ACHN (cell line): ENCODE measurements at places on chromosomes 12 and 14.

DNA sequence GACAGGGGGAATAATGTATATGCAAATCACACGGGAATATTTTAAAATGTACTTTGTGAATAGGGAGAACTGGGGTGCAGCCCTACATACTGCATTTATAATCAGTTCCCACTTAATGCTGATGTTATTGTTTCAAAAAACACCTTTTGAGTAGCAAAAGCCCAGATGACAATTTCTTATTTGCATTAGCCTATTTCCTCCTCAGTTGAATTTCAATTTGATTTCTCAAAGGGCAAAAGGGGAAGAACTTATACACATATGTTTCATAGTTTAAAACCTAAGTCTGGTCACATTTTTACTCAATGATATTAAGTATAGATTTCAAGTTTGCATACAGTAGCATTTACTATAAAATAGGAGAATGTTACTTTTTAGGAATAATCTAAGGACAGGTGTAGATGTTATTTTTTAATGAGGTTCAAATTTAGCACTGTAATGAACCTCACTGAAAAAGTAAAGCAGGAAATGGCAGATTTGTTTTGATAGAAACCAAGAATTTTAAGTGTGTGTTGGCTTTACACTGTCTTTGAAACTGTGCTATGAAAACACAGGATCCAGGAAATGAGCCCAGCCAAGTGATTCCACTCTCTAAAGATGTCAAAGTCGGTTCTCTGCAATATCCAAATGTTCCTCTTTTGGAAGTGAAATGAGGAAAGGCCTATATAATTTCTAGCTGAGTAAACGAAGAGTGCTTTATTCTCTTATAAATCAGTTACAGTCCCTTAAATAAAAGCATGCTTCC lies 367.4 kb downstream of the BTG1 start:
- DNase-seq: no peak

DNA sequence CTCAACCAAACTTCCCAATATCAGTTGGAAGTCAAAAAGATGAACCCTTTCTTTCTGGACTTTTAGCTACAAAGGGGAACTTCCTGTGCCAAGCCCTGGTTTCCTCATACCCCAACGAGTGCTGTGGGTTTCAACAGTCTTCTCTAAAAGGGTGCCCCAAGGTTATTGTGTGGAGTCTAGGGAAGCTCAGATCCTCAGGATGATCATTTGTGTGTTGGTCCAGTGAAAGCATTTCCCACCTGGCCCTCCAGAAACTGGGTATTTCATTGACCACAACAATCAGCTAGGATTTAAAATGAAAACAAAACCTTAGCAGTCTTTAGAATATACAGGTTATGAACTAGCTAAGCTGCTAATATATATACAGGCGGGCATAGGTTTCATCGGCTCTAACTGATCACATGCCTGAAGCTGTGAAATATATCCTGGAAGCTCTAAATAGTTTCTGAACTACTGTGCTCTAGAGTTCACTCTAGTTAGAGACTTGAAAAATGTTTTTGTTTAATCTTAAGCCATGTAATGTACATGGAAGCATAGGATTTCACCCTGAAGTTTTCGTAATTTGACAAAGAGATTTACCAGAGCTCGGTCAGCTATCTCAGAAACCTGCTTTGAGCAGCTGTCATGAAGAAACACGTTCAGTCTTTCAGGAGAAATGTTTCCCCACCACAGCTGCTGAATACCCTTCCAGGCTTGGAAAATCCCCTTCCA lies 29.6 kb downstream of the P2RX4 start:
- no peak for DNase-seq

GRCh38 chr14:69635981-69636639 lies 24.7 kb downstream of the SUSD6 start:
- DNase-seq: no peak

- DNase-seq: no peak
Observed at GRCh38 chr14:59295951-59296350, 107.5 kb downstream of the DAAM1 start.

GRCh38 chr12:104702565-104703139 lies 245.9 kb downstream of the CHST11 start:
- DNase-seq: no peak

GRCh38 chr12:68036642-68037041 lies 47.4 kb downstream of the IFNG-AS1 start:
- DNase-seq: no peak

GRCh38 chr14:29652571-29652970 lies 275.1 kb downstream of the PRKD1 start:
- no peak for DNase-seq
